Renal cortex interstitium (tissue), 15 donors: ENCODE measurements at places on chromosomes 7 and 10.

DNA sequence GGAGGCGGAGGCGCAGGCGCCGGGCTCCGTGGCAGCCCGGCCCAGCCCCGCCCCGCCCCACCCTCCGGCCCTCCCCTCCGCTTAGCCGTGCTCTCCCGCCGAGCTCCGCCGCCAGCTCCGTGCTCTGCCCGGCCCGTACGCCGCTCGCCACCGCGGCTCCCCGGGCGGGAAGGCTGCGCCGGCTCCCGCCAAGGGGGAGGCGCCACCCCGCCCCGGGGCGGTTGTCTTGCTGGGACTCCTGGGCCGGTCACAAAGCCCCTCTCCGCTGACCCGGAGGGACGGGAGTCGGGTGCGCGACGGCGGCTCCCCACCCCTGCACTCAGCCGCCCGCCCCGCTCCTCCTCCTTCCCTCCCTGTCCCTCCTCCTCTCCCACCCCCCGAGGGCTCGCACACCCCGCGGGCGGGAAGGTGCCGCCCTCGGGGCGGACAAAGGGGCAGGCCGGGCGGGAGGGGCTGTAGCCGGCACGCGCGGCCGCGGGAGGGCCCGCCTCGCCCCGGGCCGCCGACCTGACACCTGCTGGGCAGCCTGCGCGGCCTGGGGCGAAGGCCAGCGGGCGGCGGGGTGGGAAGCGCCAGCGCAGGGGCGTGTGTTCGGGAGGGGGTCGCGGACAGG is 11.5 kb upstream of the SP8 start:
- no peak for DNase-seq

DNA sequence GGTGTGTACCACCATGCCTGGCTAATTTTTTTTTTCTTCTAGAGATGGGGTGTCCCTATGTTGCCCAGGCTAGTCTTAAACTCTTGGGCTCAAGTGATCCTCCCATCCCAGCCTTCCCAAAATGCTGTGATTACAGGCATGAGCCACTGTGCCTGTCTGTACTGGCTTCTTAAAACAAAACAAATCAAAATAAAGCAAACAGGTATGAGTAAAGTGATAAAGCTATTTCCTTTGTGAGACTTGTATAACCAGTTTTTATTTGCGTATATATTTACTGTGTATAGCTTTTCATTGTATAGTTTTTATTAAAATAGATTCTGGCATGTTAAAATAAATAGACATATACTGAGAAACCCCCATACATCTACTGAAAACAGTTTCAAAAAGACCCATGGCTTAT is 14.3 kb downstream of the LCOR start:
- DNase-seq, result no peak

- DNase-seq, result no peak
Observed at GRCh38 chr7:152747224-152747623, 12.3 kb upstream of the ACTR3B start.

- DNase-seq, result no peak
Observed at GRCh38 chr10:129285459-129285858, 181.6 kb upstream of the MGMT start.

- no peak for DNase-seq
Observed at GRCh38 chr7:76394957-76395356, 14.5 kb downstream of the SSC4D start.

GRCh38 chr7:26141077-26141476 is 10.9 kb upstream of the NFE2L3 start:
- no peak for DNase-seq

DNA sequence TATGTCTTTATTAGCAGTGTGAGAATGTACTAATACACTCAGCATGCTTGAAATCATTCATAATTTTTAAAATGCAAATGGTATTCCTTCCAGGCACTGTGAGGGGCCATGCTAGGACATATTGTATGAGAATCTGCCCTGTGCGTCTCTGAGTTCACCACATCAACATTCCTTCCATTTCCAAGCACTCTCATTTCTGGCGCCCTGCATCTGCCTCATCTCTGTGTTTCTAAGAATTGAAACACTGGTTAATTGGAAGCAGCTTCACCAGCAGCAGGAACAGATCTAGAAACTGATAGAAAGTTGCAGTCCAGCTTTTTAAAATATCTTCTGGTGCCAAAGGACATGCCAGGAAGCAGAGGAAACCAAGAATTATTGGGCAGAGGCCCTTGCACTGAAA is 555.9 kb upstream of the DPP6 start:
- DNase-seq, result no peak

- no peak for DNase-seq
Observed at GRCh38 chr10:121024905-121025584, 173.9 kb downstream of the WDR11 start.

DNA sequence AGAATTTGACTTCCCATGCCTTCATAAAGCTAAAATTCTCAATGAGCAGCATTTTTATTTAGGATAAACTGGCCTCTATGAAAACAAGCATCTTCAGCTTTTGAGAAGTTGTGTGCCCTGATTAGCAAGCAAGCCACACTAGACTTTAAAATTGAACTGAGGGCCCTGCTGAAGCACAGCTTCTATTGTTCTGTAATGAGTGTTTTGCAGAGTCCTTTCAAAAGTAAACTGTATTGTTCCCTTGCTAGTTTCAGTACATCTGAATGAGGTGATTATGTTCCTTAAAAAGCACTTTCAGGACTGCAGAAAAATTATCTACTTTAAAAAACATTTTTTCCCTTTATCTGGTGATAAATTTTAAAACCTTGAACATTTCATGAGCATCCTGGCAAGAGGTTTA is 113.3 kb upstream of the PRPS1L1 start:
- no peak for DNase-seq

DNA sequence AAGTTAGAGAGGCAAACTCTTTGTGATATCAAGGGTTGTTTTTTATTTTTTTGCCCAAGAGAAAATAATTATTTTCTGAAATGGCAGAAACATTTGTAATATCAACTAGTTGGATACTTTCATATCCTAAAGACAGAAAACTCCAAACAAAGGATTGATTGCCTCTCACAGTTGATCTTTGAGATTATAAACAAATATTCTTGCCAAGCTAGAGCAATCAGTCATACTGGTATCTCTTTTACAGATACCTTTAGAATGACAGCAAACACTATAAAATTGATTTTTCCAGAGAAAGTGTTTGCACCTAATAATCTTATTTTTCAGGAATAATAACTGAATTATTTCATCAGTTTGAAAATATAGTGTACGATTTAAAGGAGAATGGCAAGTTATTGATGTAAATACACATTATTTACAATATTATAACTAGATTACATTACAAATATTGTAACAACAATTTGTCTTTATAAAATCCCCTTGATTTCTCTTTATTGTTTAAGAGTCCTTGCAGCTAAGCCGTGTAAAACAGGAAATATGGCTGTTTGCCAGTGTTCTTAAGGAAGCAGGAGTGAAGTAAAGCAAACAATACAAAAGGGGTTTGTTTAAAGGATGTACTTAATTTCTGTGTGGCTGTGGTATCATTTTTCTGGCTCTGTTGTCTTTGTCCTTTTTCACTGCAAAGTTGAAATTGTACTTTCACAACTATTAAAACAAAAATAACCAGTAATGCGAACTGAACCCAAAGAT is 58.4 kb downstream of the MAPK8 start:
- DNase-seq, result no peak

DNA sequence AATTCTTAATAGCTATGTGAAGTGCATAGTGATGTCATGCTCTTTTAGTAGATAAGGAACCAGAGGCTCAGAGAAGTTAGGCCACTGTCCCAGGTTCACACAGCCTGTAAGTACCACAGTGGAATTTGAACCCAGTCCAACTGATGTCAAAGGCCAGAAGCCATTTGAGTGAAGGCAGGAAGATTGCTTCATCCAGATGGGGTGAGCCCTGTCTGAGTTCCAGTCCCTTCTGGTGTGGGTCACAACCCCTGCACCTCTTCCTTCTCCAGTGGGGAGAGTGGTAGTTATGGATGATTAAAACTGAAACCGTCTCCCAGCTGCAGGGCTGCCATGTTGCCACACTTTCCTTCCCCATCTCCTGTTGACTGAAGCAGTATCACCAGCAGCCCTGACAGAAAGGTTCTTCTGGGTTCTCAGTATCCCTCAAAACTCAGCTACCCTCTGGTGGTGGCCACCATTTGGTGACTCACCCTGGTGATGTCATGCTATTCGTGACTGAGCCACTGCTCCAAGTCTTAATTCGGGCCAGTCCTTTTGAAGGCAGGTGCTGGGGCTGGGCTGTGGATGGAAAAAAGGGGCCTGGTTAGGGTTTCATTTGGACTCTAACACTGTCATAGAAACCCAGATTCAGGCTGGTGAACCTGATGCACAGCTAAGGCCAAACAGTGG is 1.5 kb upstream of the C10orf95 start:
- DNase-seq, result no peak

- DNase-seq, result no peak
Observed at GRCh38 chr7:34136698-34137097, 231.4 kb downstream of the BMPER start.

- DNase-seq, result no peak
Observed at GRCh38 chr7:36994456-36995112, 270.3 kb upstream of the AOAH start.

DNA sequence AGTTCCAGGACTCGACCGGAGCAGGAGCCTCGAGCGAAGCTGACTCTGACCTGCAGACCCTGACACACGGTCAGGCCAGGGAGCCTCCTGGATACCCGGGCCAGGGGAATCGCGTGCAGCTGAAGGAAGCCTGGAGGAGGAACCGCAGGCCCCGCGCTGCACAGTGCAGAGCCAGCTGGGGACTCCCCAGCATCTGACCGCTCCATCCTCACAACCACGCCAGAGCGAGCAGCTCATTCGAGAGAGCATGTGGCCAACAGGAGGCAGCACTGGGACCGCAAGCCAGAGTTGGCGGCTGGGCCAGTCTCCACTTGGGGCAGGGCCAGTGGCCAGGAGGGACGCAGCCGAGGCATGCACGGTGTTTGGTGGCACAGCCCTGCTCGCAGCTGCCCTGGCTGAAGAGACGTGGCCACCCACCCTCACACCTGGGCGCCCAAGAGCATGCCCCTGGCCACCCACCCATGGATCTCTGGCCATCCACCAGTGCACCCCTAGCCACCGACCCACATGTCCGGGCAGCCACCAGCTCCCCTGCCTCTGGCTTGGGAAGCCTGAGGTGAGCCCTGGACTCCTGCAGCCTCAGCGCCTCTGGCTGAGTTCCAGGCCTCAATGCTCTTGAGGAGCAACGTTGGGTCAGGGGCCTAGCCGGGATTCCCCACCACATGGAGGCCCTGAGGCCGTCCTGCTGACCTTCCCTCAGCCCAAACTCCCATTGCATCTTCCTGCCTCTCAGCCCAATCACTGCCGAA is 213.9 kb downstream of the ELFN1 start:
- DNase-seq, result no peak

DNA sequence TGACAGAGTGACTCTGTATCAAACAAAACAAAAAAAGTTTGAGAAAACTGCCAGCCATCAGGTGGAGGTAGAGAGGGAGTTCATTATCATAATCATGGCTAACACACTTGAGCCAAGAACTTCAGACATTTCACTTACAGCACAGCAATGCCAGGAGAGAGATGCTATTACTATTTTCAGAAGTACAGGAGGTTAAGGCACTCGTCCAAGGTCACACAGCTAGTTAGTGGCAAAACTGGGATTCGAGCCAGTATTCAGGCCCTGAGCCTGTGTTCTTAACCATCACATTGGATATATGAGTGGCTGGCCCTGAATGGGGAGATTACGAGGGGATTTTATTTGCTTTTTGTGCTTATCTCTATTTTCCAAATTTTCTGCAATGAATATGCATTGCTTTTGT is 24.8 kb upstream of the UNC5B start:
- no peak for DNase-seq

GRCh38 chr7:158097453-158098124 is 490.0 kb downstream of the PTPRN2 start:
- DNase-seq, result no peak

GRCh38 chr7:151095123-151095797 is 9.0 kb downstream of the AGAP3 start:
- DNase-seq, result no peak

- no peak for DNase-seq
Observed at GRCh38 chr7:24755541-24756407, 1.5 kb downstream of the GSDME start.

- DNase-seq, result no peak
Observed at GRCh38 chr7:156400046-156400445, 240.5 kb upstream of the RNF32 start.

GRCh38 chr10:120641695-120642094 is 184.7 kb downstream of the PLPP4 start:
- DNase-seq, result no peak

DNA sequence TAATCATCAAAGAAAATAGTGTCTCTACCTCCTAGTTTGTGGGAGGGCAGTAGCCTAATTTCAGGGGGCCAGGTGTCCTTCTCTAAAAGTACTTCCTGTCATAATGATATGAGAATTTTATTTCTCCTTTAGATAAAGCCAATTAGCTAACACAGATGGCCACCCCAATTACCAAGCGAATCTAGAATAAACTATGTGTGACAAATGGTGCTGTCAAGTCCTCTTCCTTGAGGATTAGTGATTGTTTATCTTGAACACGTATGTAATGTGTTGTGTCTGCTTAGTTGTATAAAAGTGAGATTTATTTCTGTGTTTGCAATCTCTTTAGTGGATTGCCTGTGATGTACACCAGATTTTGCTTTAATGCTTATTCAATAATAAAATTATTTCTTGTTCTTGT is 1120.0 kb downstream of the SORCS1 start:
- no peak for DNase-seq
